Hippocampal formation (tissue), 2 donors: ENCODE measurements at places on chromosomes 11 and 22.

DNA sequence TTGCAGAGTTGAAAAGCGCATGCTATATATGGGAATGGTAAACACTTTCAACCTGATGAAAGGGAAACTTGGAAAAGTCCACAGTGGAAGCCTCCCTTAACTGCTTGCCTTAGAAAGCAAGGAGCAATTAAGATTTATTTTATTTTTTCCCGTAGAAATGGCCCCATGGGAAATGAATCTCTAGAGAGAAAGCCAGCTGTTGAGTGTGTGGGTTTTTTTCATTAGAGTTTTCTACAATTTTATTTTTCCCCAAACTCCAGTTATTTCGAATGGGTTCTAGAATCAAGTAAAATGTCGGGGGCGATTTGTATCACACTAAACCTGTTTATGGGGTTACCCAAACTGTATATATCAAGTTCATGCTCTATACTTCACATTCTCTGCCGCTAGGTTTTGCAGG lies at the start of gene OR5M3:
TSS of gene OR5M3 (minus strand) at position 101 of the 400 bp plus-strand sequence. CDS start 2,855 bp downstream, outside the sequence.
- no peak for DNase-seq

- DNase-seq: no peak
These were observed 35.5 kb downstream of the PIWIL4 start for GRCh38 chr11:94602430-94603372.

DNA sequence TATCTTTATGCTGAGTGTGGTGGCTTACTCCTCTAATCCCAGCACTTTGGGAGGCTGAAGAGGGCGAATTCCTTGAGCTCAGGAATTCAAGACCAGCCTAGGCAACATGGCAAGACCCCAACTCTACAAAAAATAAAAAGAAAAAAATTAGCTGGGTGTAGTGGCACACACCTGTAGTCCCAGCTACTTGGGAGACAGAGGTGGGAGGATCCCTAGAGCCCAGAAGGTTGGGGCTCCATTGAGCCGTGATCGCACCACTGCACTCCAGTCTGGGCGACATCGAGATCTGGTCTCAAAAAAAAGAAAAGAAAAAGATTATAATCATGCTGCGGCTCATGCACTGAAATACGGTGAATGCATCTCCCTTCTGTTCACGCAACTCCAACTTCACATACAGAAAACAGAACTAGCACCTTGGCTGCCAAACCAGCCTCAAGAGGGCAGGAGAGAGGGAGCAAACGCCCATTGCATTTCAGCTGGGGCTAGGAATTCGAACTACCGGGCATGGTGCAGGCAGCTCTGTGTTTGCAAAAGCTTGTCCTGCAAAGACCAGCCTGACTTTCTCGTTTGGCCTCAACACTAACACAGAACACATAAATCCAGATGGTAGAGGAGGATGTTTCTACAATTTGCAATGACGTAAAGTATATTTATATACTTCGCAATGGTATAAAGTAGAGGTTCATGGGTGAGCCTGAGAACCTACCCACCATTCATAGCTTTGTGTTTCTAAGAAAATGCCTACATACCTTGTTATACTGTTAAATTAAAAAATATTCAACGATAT lies 6.3 kb upstream of the SYNGR1 start:
- DNase-seq: peak; percentile 63

DNA sequence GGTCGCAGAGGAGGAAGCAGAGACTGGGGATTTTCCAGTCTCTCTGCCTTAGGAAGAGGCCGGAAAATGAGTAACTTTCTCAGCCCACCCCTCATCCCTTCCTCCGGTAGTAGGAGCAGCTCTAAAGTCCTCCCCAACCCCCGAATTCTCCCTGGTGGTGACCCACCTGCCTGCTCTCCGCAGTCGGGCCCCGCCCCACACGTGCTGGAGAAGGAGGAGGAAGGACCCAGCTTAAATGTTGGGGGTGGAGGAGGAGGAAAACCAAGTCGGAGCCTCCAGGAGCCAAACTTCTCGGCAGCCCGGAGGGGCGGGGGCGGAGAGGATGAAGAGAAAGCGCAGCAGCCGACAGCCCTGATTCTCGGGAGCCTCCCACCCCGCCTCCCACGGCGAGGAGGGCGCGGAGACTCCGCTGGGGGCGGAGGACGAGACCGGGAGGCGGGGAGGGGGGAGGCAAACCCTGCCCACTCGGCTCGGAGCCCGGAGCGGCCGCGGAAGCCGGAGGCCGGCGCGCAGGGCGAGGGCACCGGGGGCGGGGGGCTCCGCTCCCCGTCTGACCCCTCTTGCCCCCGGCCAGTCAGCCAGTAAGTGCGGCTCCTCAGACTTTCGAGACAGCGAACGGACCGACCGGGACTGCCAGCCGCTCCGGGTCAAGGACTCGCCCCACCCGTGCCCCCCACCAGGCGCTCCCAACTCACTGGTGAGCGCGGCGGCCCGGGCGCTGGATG lies at the start of gene TPBGL:
TSS of gene TPBGL (plus strand) at position 464 of the 725 bp plus-strand sequence. CDS start 276 bp downstream, outside the sequence.
- DNase-seq: no peak

GRCh38 chr22:17476838-17477237 lies 86.5 kb upstream of the SLC25A18 start:
- DNase-seq: no peak
